Forelimb muscle (tissue), 1 donor: ENCODE measurements at places on chromosomes 4 and X. TPM values are rescaled to one million over a fixed set of nuclear protein-coding genes. Genes with fewer than 3 reads are reported as not detected.

DNA sequence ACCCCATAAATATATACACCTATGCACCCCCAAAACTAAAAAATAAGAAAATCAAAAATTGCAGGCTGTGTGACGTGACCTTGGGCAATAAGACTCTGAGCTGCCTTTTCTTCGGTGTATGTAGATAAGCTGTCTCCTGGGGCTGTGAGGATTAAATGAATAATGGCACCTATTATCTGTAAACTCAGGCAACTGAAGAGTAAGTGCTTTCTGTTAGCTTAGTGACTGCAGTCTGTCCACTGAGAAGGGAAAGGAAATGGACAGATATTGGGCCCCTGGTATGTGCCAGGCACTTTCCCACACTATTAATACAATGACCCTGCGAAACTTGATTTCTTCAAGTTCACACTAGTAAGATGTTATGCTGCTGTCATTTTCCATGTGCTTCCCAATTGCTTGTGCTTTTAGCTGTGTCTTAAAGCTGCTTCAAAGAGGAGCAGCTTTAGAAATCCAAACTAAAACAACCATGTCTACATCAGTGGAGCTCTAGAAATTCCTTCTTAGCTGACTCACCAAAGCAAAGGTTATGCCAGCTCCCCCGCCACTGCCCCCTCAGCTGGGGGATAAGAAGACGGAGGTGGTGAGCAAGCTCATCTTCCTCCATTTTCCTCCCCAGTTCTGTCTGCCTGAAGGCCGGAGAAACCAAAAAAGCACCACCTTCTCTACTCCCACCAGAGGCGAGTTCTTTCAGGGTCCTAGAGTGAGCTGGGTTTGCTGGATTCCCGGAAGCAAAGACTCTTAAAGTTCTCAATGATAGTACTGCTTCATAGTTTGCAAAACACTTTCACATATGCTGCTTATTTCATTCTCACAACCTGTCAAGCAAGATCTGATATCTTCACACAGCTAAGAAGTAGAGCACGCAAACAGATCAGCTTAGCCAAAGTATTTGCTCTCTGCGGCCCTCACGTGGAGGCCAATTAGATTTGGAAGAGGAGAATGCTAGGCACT is 8.8 kb upstream of the DGAT2L6 start:
- no peak for DNase-seq

- DNase-seq, result peak; percentile 13
Measured at GRCh38 chr4:2135083-2135482, 76.0 kb downstream of the NAT8L start.

GRCh38 chr4:86500527-86500926 is 93.6 kb upstream of the PTPN13 start:
- DNase-seq, result no peak

DNA sequence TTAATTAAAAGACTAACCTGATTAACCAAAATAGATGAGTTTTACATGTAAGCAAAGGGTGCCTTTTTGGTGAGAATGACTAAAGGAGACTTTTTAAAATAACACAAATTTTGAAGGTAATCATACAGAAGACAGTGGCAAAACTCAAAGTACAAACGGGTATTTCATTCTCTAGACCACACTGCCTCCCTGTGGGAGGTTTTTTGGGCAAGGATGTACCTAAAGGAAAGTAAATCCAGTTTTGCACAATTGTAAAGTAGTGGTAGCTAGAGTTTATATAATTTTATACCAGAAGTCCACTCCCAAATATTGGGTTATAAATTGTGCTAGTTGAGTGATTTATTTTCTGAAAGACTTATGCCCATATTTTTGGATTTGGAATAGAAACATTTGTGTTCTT is 201.0 kb downstream of the PAPSS1 start:
- peak; percentile 24 for DNase-seq

The CXCL8 gene
- polyA plus RNA-seq, result 3.3 TPM

DNA sequence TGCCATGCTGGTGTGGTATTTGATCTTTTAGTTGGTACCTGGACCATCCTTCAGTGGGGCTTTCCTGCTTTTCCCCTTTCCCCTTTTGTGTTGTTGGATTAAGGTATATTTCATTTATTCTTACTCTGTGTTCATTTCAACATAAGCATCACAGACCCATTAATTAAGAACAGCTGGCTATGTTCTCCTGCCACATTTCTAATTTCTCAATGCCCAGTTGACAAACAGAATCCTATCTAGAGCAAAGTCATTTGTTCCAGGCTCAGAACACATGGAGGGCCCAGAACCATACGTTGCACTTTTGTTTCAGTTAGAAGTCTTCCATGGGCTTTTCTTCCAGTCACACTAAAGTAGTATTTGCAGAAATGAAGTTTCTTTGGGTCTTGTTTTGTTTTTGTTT is 46.1 kb upstream of the EOLA2 start:
- DNase-seq, result no peak

- no peak for DNase-seq
Measured at GRCh38 chrX:17547658-17548057, 172.7 kb downstream of the NHS start.

The ZNF674 gene
- 3.5 TPM for polyA plus RNA-seq

- DNase-seq, result no peak
Measured at GRCh38 chr4:153764601-153765368, 5.0 kb upstream of the RNF175 start.

The GAGE12E gene
- not detected for polyA plus RNA-seq

The ARMCX1 gene
- polyA plus RNA-seq, result 93.8 TPM

The ASB5 gene
- polyA plus RNA-seq, result 133 TPM

- no peak for DNase-seq
Measured at GRCh38 chr4:22477136-22477812, 38.6 kb downstream of the ADGRA3 start.
